ENCODE measurements at places on chromosomes 3 and 15.
A peak's percentile ranks its signal among the peaks of the same experiment; 100 is the strongest.

GRCh38 chr3:142601713-142602112 is 5.5 kb downstream of the PLS1 start:
- no peak for DNase-seq

GRCh38 chr15:82048811-82049210 is 3.0 kb upstream of the MEX3B start:
- DNase-seq: no peak

DNA sequence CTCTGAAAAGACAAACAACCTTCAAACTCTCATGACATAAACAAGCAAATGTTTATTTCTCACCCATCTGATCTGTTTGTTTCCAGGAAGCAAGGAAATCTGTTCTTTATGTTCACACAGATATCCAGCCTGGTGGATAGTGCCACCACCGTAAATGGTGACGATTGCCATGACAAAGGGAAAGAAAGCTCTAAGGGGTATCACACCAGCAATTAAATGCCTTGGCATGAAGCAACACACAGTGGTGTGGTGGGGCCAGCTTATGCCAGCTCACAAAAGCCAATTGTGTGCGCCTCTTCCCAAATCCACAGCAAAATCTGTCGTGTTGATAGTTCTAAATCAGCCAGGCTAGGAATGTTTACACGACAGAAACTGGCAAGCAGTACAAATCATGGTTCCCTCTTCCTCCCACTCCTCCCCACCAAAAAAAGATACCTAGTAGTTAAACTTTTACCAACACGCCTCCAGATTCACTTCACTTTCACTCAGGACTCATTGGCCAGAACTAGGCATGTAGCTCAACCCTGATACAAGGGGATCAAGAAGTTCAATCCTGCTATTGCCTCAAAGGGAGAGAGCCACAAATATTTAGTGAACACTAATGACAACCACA is 189.2 kb upstream of the SLCO3A1 start:
- DNase-seq: no peak

DNA sequence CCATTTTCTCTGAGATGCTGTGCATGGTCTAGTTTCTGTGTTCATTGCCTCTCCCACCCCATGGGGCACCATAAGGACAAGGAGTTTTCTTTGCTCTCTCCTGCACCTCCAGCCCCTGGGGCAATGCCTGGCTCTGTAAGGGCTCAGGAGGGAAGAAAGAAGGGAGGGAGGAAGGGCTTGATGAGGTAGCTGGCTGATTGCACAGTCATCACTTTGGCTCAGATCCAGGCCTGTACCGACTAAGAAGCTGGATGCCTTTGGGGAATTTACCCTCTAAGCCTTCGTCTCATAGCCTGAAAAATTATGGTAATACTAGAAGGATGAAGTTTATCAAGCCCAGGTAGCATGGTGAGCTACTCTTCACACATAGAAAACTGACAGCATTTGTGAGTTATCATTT is 382.9 kb downstream of the GABRG3 start:
- DNase-seq: no peak

- peak; percentile 37 for DNase-seq
Observed at GRCh38 chr3:45509038-45509767, 85.3 kb upstream of the LIMD1 start.

DNA sequence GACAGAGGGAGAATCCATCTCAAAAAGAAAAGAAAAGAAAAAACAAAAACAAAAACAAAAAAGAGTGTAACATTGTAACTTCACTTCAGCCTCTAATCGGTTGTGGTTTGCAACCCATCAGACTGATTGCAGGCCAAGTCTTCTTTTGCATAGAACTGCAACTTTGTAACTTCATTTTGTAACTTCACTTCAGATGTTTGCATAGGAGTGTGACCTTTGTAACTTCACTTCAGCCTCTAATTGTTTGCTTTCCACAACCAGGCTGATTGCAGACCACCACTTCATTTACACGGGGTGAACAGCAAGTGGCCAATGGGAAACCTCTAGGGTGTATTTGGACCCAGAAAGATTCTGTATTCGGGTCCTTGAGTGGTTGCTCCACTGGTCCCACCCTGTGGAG is 79.1 kb upstream of the CHMP2B start:
- no peak for DNase-seq
